ENCODE measurements at places on chromosomes 16 and 17. TPM values are rescaled to one million over a fixed set of nuclear protein-coding genes. Genes with fewer than 3 reads are reported as not detected.

Gene TNP2
- not detected for total RNA-seq

Gene TPSAB1
- total RNA-seq = not detected

Gene NUDT16L1
- total RNA-seq = 41.9 TPM

- no peak for DNase-seq
Observed at GRCh38 chr17:80742091-80742490, 197.5 kb downstream of the RPTOR start.

GRCh38 chr16:52537516-52537915 lies 9.4 kb downstream of the TOX3 start:
- no peak for DNase-seq
